ENCODE measurements at places on chromosomes 2 and 18.

DNA sequence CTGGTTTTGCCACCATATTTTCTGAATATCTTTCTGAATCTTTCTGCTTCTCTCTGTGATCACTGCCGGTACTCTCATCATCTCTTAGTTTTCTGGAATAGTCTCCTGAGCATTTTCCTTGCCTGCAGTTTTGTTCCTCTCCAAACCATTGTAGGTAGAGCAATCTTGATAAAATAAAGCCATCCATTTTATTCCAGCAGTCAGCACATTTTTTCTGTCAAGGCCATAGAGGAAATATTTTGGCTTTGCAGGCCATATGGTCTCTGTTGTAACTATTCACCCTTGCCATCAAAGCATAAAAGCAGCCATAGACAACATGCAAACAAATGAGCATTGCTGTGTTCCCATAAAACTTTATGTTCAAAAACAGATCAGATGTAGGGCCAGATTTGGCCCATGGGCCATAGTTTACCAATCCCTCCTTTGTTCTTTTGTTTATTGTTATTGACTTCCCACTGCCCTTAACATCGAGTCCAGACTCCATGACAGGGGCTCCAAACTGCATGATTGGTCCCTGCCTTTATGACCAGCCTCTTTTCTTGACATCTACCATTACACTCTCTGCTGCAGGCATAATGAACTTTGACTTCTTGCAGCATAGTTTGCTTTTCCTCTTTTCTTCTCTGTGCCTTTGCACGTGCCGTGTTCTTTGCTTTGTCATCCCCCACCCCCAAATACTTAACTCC is 29.8 kb downstream of the TMEM87B start:
- DNase-seq = no peak

- no peak for DNase-seq
These were observed 57.1 kb downstream of the ST3GAL5 start for GRCh38 chr2:85831735-85832134.

DNA sequence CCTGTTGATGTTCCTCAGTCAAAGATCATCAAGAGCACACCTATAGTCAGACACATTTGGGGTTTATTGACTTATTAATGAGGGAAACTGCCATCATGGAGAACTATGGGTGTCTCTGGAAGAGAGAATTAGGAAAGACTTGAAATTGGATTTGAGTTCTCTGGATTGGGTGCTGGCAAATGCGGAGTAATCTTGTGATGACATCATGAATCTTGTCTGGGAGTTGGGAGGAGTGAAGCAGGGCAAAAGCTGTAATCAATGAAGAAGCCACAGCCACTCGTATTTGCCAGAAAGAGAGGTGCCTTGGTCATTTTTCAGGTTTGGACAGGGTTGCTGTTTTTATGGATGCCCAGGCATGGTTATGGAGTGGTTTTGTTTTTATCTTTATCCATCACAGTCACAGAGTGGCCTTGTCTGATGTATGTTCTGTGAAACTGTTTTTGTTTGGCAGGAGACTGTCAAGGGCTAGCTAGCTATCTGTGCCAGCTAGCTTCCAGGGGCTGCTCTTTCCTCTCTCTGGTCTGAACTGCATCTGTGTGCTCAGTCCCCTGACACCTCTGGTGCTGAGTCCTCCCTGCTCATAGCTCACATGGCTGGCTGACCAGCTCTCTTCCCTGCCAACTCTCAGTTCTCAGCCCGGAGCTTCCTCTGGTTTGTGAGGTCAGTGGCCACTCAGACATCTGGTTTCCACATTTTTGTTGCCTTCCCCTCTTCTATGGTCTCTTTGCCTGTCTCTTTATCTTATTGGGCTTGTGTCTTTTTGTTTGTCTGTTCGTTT is 193.4 kb upstream of the RMP24 start:
- DNase-seq = no peak

DNA sequence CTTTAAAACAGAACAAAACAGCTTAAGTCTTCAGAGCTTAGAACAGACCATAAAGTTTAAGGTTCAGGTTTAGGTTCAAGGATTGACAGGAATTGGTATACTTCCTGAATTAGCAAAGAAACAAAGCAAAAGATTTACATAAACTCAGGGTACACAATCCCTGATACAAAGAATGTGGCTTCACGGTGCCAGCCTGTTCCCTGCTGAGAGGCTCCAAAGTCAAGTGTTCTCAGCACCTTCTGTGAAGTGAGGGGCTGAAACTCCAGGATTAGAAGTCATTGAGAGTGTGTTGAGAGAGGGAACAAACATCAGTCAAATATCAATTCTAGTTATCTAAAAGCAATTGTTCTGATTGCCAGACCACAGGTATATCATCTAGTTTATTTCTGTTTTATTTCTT is 35.7 kb downstream of the DYNAP start:
- no peak for DNase-seq

DNA sequence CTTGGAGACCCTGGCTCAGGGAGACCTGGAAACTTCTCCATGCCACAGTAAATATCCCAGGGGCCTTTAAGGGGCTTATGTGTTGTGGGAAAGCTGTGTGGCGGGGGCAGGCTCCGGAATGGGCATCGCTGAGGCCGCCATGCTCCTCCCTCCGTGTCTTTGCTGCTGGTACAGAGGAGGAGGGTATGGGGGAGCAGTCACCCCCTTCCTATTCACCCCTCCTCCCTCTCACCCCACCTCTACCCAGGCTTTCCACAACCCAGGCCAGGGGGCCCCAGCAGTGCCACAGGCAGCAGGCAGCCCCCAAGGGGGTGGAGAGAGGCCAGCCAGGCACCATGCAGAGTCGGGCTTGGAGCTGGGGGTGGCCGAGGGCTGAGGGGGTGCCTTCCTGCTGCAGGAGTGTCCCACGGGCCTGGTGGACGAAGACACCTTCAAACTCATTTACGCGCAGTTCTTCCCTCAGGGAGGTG is 28.0 kb upstream of the FAHD2A start:
- no peak for DNase-seq

DNA sequence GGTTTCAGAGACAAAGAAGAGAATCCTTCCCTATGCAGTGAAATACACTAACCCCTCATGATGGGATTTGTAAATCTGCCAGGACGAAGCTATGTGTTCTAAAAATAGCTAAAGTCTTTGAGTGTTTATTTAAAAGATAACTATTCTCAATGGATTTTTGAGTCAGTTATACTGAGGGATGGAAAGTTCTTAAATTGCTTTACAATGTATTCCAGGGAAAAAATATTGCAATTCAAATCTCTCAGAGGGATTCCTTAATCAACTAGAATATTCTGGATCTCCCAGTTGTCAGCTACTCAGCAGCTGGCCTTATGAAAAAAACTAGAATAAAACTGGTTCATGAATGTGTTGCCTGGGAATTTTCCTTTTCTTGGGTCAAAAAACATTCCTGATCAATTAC is 312.4 kb downstream of the PLCL1 start:
- DNase-seq = no peak

DNA sequence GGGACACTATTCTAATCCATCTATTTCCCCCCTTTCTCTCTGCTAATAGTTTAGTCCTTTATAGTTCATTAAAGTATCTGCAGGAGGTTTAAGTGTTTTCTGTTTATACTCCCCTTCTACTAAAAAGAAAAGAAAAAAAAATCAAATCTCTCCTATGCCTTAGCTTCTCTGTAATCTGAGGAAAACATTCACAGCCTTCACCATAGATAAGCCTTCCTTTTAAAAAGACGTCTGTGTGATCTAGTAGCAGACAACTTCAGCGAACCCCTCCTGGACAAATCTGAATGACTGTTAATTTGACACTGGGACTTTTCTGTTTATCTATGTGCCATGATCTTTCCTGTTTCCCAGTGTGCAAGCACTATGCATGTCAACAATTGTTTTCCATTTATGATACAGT is 70.4 kb upstream of the CDH19 start:
- no peak for DNase-seq

GRCh38 chr2:196365923-196366322 is 194.5 kb upstream of the STK17B start:
- no peak for DNase-seq

DNA sequence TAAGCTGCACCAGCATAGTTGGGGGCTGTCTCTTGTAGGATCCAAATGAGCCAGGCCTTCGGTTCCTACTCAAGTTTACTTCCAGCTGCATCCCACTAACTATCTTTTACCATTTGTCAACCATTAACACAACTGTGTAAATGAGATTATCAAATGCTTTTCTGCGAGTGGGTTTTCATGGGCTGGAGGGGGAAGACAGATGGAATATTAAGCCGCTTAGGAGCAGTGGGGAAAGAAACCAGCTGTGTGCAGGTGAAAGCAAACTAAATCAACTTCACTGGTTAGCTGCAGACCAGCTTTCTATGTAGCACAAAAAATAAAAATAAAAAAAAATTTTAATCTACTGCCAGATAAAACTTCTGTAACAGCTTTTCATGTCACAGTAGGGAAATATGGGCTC is 307.3 kb upstream of the FBXO11 start:
- DNase-seq = no peak

All from mesothelial cell of epicardium (in vitro differentiated cells).